Activated CD4-positive, alpha-beta T cell treated with anti-CD3 and anti-CD28 coated beads, Interleukin-2, amount 50 U/mL, for 24 hours (primary cell): ENCODE measurements at places on chromosomes 5 and 9.
A peak's percentile ranks its signal among the peaks of the same experiment; 100 is the strongest.

DNA sequence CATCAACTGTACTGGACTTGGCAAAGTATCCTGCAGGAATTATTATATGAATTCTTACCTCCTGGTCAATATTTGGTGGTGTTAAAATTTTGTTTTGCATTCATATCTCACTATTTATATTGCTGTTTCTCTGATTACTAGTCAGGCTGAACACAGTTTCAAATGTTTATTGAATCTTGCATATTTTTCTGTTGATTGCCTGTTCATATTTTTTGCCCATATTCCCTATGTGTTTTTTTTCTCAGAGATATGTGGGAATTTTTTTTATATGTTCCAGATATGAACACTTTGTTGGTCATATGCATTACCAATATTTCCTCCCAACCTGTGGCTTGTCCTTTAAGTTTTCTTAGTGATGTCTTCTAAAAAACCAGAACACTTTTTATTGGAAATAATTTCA lies 148.9 kb upstream of the GRHPR start:
- DNase-seq: no peak

DNA sequence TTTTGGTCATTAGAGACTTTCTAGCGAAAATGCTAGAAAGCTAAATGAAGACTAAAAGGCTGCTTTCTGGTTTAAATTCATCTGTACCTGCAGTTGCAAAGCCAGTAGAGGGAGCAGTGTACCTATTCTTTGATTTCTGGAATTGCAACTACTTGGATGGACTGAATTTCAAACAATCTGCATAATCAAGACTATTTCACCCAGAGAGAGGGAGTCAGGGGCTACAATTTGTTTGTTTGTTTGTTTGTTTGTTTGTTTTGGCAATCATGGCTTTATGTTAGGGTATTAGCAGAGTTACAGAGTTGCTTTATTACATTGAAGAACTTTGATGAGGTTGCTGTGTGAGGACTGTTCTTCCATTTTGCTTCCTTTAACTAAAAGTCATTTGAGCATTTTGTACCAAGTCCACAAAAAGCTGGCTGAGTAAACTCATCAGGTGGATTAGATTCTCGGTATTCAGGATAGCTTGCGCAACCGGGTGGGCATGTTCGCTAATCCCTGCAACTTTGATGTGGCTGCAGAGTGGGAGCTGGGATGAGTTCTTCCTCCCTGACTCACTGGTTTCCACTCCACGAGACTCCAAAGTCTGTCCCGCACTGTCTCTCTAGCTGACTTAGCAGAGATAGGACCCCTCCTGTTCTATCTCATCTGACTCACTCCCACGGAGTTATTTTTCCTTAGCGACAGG lies 80.0 kb upstream of the TUT7 start:
- DNase-seq: peak; percentile 8

DNA sequence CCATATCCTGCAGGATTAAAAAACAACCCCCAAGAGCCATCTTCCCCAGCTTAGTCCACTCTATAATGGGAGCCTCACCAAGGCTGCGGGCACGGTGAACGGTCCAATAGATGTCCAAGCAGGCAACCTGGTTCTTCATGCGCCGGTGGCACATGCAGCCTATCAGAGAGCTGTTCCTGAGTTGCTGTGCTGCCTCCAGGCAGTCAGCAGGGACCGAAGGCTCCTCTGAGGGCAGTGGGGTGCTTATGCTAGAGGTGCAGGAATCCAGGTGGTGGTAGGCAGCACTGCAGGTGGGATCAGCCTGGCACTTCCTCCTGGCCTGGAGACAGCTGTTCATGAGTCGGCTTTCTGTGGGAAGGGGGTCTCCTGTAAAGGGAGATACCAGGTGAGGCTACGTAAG lies 10.2 kb downstream of the GFRA3 start:
- DNase-seq: no peak

- no peak for DNase-seq
Measured at GRCh38 chr5:66807743-66808142, 211.6 kb downstream of the MAST4 start.

- no peak for DNase-seq
Measured at GRCh38 chr5:136047858-136048257, 19.1 kb downstream of the TGFBI start.

DNA sequence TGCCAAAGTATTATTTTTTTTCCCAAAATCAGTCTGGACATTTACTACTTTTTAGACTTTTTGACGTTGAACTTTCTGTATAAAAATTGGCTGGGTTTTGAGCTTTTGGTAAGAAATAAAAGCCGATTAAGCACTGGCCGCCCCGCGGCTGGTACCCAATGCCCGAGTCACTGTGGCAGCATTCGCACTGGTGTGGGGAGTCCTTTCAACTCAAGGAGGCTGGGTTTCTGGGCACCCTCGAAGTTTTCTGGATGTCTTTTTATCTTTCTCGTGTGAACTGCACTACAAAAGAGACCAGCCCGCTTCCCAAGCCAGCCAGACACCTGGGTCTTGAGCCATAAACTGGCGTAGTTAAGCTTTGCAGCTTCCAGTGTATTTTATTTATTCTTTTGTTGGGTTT lies 72.0 kb upstream of the OTULINL start:
- no peak for DNase-seq

- no peak for DNase-seq
Measured at GRCh38 chr5:111132731-111133435, 40.7 kb downstream of the WDR36 start.

GRCh38 chr9:14868772-14869583 lies 41.2 kb downstream of the FREM1 start:
- no peak for DNase-seq

- no peak for DNase-seq
Measured at GRCh38 chr9:8653855-8654254, 854.3 kb upstream of the DMAC1 start.

DNA sequence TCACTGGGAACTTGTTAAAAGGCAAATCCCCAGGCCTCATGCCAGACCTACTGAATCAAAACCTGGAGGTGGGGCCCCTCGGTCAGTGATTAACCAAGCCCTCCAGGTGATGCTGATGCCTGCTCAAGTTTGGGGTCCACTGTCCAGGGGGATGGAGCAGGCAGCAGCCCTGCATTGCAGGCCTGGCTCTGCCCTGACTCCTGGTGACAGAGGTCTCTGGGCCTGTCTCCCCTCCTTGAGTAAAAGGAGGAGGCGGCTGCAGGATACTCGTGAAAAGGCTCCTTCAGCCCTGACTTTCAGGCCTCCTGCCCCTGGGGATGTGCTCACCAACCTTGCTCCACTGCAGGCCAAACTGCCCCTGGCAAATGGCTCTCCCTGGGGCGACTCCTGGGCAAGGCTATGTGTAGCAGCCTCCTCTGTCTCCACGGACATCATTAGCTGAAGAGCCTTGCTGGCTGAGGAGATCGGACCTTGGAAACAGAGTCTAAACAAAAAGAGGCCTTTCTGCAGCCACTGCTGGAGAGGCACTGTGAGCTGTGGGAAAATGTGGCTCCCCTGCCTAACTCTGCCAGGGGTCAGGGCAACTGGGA lies 134.8 kb upstream of the ALDH1B1 start:
- DNase-seq: no peak
